NCI-H82 (cell line): ENCODE measurements at places on chromosomes 7 and 10.

DNA sequence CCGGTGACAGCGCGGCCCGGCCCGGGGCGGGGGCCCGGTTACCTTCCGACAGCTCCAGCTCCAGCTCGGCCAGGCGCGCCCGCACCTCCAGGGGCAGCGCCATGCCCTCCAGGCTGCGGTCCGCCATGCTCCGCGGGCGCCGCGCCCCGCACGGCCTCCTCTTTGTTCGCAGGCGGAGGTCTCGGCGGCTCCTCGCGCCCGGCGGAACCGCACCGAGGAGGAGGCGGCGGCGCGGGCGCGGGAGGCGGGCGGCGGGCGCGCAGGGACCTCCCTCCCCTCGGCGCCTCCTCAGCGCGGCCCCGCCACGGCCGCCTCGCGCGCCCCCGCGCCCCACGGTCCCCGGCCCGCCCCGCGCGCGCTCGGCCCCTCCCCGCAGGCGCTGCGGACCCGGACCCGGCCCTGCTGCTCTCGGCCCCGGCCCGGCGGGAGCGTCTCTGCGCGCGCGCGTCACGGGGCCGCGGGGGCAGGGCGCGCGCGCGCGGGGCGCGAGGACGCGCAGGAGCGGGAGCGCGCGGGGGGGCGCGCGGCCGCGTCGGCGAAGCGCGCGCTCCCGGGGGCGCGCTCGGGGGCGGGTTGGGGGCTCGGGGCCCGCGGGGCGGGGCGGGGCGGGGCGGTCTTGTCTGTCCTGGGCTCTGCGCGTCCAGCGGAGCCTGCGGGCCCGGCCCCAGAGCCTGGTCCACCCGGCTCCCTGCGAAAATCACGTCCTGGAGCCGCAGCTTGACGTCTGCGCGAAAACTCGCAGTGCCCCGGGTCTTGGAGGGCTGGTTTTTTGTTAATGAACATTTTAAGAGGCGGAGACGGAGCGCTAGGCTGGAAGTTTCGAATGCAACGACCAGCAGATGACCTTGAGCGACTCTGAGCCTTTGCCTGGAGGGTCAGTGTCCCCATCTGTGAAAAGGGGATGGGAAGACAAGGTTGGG is at the start of gene DIP2C:
Gene DIP2C (minus strand): TSS at position 217 of the 920 bp plus-strand sequence. CDS start 90 bp downstream, at position 127.
- DNase-seq = peak; percentile 77

GRCh38 chr10:103679096-103679790 is 176.1 kb downstream of the SH3PXD2A start:
- no peak for DNase-seq

DNA sequence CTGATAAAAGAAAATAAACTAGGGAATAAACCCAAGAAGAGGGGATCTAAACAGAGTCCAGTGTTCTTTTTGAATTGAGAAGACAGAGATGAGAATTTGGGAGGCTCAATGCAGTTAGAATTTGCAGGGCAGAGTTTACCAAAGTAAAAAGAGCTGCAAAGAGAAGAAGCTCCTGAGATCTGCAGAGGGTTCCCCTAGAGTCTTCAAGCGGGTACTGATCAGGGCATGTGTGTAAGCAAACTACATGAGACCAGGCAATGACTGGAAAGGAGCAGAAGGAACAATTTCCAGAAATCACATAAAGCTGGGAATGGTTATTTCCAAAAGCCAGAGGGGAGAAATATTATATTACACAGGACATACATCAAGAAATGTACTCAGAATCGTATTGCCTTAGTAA is 58.1 kb upstream of the TES start:
- no peak for DNase-seq

DNA sequence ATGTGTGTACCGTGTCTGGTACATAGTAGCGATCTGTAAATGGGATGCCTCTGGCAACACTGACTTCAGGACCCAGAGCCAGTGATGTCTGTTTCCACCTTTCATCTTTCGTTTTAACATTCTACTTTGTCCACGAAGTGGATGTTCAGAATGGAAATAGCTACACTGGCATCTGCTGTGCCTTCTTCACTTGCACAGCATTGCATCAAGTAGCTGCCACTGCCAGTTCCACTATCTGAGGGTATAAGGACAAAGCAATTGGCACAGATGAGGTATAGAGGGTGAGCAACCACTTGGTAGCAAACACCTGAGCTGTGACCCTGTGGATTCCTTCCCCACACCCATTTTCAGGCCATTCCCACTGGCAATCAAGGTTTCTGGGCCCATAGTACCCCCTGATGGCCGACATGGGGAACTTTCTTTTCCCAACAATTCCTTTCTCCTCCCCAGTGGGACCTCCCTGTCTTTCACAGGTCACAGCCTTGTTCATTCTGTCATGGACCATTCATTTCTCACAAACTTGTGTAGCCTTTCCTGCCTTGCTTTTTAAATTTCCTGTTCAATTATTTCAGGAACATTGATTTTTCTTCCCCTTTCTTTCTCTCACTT is 4.0 kb downstream of the ITGA8 start:
- DNase-seq = peak; percentile 54

DNA sequence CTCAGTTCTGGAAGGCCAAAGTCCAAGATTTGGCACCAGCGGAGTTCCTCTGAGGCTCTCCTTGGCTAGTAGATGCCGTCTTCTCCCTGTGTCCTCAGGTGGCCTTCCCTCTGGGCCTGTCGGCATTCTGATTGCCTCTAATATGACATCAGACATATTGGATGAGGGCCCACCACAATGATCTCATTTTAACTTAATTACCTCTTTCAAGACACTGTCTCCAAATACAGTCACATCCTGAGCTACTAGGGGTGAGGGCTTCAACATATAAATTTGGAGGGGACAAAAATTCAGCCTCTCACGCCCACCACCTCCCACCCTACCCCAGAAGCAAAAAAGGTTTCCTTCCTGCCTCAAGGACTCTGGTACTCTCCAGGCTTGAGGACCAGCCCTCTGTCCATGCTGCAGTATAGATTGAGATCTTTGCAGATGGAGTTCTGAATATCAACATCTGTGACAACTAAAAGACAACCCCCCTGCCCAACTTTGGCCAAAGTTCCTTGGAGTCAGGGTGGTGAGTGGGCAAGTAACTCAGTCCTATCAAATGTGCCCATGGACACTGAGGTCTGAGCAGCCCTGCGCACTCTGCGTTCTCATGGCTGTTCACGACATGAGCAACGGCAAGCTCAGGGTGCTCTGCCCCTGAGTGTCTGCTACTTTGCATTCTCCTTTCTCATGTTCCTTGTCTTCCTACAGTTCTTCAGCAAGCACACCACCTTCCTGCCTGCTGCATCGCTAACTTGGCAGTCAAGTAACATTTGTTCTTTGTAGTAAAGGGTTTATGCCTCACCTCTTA is 11.5 kb downstream of the TMEM176B start:
- peak; percentile 23 for DNase-seq

DNA sequence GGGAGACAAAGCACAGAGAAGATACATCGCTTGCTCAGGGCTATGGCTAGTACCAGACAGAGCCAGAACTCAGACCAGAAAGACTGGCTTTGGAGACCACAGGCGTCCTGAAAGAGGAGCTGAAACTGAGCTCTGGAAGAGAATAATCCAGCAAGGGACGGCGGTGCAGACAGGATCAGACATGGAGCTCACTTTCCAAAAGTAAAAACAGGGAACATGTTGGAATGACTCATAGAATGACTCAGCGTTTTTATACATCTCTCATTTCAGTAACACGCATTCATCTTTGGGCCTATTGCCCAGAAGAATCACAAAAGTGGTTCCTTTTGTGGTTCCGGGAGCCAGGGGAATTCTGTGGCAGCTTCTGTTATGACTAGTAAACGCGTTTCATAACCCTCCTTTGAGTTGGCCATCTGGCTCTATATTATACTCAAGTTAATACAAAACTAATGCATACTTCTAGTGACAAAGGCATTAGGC is 37.2 kb downstream of the PLEKHS1 start:
- no peak for DNase-seq

DNA sequence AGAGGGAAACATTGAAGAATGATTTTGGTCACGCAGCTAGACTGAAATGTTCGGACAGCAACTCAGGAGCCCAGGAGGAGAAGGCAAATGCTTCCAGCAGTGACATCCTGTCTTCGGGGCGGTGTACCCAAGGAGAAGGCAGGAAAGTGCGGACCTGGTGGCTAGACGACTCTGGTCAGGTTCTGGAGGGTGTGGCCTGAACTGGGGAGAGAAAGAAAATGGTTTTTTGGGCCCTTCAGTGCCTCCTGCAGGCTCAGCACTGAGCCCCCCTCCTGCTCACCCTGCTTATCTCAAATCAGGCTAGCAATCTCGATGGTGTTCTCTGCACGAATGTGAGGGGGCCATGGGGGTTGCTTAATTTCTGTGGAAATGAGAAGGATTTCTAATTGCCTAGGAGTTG is 26.7 kb upstream of the TARP start:
- DNase-seq = no peak

DNA sequence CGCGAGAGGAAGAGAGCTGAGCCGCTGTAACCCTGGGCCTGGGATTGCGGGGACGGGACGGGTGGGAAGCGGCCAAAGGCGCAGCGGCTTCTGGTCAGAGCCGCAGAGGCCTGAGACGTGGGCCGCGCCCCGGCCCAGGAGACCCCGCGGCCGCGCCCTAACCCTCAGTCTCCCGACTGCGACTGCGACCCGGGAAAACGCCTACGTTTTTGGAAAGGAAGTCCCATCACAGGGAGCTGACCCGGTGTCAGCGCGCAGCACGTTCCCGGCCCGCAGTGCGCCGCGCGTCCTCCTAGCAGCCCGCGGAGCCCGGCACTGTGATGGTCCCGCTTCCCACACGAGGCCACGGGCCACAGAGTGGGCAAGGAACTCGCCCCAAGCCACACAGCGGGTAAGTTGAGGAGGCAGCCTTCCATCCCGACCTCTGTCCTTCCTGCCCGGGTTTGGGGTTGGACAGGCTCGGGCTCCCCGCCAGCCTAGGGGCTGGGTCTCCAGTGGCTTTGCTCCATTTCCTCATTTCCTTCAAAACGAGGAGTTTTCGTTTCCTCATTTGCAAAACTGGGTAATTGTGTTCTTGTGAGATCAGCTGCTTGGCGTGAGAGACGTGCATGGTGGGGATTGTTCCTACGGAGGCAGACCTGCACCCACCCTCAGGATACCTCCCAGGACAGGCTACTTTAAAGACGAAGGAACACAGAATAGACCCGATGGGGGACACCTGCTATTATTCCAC is 1.2 kb downstream of the GPNMB start:
- no peak for DNase-seq
